ENCODE measurements at places on chromosomes 5 and 9. TPM values are rescaled to one million over a fixed set of nuclear protein-coding genes. Genes with fewer than 3 reads are reported as not detected.

- no peak for DNase-seq
These were observed 94.4 kb downstream of the TRIO start for GRCh38 chr5:14237317-14238086.

DNA sequence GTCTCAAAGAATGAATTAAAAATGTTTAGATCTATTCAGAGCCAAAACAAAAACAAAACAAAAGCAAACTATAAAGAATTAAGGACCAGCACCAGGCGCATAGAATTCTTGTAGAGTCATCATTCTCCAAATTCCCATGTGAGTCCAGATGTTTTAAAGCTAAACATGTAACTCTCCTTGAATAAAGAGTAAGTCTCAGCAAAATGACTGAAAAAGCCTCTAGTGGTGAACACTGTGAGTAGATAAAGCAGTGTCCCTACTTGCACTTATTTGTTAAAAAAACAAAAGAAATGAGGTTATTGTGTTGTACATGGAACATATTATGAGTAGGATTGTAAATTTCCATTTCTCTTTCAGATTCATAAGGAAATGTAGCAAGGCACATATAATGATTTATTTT, 44.0 kb downstream of the NNT start:
- no peak for DNase-seq

SH3TC2 gene
- total RNA-seq = not detected

KLF9 gene
- total RNA-seq = 9.6 TPM

DNA sequence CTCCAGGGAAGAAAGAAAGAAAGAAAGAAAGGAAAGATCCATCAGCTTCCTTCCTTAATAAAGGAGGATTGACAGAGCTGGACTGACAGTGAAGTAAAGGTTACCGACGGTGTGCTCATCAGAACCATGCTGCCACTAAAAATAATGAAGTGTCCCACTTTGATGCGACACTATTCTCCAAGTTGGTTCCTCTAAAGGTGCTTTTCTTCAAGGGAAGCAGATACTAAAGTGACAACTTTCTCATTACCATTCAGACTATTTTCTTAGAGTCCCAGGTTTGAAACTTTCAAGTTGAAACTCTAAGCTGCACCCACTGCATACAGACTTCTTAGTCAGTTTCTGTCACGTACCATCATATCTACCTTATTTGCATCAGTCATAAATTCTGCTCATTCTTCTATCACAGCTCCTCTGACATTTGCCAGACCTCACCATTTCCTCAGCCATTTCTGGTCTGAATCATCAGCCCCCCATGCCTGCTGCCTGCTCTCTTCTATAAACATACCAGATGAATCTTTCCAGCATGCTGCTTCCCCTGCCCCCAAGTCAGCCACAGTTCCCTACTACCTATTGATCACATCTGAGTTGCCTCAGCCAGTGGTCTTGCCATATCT, 177.6 kb downstream of the DEPDC1B start:
- DNase-seq = no peak

DNA sequence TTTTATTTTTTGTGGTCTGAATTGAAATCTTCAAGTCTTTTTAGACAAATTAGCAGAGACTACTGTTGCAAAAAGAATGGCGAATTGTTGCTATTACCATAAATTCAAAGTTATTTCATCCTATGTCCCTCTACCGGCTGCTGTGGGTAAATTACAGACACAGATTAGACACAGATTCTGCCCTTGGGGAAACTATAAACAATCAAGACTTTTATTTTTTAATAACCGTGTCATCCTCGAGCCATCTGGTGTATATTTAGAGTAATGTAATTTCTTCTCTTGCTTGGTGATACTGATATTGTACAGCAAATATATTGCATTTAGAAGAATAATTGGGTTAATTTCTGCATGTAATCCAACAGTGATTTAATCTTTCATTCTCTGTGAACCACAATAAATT, 228.0 kb upstream of the ADAMTSL1 start:
- no peak for DNase-seq

PRRX2 gene
- total RNA-seq = not detected
